Posterior vena cava (tissue), 2 donors: ENCODE measurements at places on chromosomes 16 and 17.

GRCh38 chr16:83995754-83996153 is 27.7 kb downstream of the NECAB2 start:
- DNase-seq, result no peak

GRCh38 chr17:3768341-3768740 is 32.6 kb downstream of the ITGAE start:
- no peak for DNase-seq

- no peak for DNase-seq
These were observed 4.1 kb downstream of the BAIAP2 start for GRCh38 chr17:81039096-81039495.

DNA sequence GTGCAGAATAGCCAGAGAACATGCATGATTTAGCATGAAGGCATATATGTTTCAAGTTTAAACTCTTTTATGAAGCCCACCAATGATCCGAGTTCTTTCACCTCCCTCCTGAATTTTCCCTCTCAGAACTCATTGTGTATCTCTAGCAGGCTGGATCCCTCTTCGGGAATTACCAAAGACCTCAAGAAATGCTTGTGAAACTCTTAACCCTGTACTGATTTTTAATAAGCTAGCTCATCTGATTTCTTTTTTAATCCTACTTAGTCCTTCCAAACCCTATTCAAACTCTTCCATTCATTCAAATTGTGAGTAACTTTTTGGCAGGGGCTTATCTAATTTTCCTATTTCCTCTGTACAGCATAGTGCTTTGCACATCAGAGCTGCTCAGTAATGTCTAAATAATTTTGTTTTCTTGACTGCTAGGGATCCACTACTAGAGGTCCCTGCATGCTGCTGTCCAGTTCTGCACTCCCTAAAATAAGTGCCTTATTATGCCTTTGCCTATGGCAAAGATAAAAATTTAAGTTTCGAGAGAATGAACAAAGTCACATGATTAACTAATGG is 723.8 kb downstream of the CDH11 start:
- DNase-seq, result no peak

DNA sequence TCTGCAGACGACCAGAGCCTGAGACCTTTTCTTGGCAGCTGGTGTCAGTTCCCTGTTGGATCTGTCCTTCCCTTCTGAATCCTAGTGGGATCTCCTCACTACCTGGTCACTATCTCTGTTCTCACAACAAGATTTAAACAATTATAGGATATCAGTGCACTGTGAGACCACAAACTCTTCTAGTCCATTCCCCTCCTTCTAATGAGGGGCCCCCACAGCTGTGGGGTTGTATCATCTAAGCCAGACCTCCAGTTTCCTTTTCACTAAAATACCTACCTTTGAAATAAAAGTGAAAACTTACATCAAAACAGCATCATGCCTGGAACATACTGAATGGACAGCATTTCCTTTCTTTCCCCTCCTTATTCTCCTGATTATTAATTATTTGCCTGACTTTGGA is 233.2 kb downstream of the PRKCA start:
- no peak for DNase-seq

DNA sequence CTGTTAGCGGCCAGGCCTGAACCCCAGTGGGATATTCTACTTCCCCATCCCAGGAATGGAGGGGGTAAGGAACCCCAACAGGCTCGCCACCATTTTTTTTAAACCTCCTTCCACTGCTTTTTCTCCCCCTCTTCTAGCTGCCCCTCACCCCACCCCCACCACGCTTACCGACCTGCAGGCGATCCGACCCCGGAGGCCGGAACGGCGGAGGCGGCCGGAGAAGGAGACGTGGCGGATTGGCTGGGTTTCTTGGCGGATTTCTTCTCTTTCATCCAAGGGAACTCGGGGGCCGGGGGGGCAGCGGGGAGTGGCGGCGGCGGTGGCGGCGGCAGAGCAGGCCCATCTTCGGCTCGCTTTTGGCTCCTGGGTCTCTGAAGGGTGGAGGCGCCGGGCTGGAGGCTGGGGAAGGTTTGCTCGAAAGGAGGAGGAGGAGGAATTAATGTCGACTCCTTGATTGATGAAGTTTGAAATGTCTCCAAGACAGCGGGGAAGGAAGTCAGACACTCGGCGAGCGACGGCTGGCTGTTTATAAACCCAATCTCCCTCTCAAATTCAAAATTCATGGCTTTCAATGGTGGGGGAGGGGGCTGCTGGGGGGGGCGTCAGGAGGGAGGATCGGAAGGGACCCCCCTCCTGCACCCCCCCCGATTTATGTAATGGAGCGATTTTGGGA is 424 bp downstream of the HOXB2 start:
- peak; percentile 97 for DNase-seq

DNA sequence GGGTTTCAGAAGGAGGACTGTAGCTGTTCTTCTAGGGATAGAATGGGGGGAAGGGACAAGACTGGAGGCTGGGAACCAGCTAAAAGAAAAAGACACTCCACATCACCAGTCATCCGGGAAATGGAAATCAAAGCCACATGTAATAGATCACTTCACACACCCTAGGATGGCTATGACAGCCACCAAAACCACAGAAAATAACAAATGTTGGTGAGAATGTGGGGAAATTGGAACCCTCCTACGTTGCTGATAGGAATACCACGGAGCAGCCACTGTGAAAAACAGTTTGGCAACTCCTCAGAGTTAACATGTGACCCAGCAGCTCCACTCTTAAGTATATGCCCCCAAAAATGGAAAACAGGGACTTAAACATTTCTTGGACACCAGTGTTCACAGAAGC is 2.3 kb downstream of the TLE7 start:
- DNase-seq, result no peak

- no peak for DNase-seq
These were observed 2.3 kb upstream of the CCL3 start for GRCh38 chr17:36092230-36092629.

- no peak for DNase-seq
These were observed 5.4 kb downstream of the RHBDF2 start for GRCh38 chr17:76495663-76496400.

DNA sequence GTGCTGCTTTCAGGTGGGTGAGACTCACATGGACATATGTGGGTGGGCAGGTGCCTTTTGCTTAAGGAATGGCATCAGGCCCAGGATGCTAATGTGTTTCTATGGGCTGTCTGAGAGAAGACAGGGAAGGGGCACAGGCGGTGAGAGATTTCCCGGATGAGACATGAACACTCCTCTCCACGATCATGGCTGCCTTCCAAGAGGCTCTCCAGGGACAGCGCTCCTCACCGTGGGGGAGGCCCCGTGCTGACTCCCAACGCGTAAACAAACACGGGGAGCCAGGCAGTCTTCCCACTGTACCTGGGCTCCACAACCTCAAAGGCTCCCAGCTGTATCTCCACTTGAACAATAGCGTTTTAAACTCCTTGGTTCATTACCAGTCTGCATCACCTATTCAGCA is 42.8 kb downstream of the CDK5R1 start:
- no peak for DNase-seq

DNA sequence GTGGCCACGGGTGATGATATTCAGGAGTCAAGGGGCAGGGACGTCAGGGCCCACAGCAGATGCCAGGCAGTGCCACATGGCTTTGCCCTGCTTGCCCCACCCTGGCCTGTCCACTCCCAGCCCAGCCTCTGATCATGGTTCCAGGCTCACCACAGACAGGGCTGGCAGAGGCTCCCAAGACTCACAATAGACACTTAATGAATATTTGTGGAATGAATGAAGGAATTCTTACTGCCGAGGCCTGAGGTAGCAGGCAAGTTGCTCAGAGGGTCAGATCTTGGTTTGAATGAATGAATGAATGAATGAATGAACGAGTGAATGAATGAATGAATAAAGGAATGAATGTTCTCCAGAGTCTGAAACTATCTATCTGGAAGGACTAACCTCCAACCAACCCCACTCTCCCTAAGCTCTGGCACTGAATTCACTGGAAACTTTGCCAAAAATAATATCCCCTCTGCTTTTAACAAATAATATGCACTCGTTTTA is 60.9 kb downstream of the RAI1 start:
- DNase-seq, result no peak

GRCh38 chr17:81581758-81582157 is 29.6 kb upstream of the FAAP100 start:
- DNase-seq, result no peak

DNA sequence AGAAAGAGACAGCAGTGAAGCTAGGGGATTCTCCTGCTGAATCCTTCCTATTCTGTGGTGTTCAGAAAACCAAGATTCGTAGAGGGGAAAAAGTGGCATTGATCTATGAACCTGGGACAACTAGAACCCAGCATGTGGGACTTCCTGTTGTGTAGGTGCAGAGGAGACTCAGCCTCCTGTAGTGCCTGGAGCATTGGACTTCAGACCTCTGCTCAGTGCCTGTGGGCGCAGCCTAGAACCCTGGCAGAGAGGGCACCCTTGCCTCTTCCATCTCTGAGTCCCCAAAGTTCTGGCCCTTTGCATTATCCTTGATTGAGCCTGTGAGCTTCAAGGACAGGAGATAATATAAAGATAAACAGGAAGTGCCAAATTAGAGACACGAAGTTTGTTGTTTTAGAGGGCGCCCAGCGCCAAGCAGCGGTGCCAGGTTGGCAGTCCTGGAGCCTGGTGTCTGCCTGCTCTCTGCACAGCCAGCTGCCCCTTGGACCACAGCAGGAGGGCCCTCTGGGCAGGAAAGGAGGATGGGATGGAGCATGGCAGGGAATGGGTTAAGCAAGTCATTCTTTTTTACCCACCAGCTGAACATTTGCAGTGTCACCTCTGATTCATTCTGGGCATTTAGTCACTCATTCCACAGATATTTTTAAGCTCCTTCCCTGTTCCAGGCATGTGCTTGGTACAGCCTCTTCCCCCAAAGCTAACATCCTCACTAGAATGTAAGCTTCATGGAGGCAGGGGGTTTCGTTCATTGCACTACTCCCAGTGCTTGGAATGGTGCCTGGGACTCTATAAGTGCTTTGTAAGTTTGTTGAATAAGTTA is 11.9 kb upstream of the SP6 start:
- DNase-seq, result no peak

GRCh38 chr16:24348545-24349290 is 92.6 kb downstream of the CACNG3 start:
- no peak for DNase-seq

- DNase-seq, result no peak
These were observed 197.5 kb downstream of the FTO start for GRCh38 chr16:53901408-53901807.

- DNase-seq, result peak; percentile 83
These were observed 54.2 kb downstream of the LDHD start for GRCh38 chr16:75062135-75062975.

GRCh38 chr17:9918804-9919352 is 13.8 kb upstream of the RCVRN start:
- no peak for DNase-seq

DNA sequence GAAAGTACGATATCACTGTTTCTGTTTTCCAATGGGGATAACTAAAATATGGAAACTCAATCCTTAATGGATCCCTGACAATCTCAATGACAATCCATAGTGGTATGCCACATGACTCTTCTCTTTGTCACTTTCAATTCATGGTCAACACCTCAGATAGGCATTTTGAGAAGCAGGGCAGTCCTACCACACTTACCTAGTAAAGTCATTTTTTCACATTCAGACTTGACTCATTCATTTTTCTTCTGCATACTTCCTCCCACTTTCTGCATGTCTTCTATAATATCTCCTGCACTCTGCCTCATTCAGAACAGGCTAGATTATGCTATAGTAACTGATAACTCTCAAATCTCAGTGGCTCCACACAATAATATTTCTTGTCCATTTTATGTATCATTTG is 117.5 kb downstream of the FTO start:
- DNase-seq, result no peak

DNA sequence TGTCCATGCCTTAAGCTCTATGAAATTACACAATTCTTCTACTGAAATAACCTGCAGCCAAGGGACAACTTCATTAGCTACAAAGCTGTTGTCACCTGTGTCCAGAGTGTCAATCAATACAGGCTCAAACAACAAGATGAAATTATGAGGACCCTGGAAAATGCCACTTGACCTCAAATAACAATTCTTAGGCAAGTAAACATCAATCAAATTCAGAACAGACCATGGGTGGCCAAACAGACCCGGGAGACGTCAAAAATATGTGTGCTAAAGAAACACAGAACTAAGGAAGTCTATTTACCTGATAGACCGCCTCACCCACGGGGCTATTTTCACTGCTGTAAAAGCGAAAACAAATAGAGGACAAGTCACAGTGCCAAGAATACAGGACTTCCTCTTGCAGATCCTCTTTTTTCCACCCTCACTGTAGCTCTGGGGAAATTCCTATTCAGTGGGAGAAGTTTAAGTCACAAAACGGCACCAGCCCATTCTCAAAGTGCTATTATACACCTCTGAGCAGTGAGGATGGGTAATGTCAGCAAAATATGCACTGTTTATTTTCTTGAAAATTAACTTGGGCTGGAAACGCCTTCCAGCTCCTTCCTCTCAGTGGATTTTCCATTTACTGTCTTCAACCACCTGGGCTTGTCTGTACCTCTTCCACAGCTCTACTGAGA is 2.7 kb downstream of the LITAF start:
- peak; percentile 1 for DNase-seq

- DNase-seq, result peak; percentile 93
These were observed at the start of gene TGFB1I1 for GRCh38 chr16:31471875-31472708. Gene TGFB1I1 (plus strand): TSS chr16:31472152. CDS start chr16:31472189, 37 bp downstream.

- DNase-seq, result no peak
These were observed 108.3 kb upstream of the CREBBP start for GRCh38 chr16:3988824-3989223.

DNA sequence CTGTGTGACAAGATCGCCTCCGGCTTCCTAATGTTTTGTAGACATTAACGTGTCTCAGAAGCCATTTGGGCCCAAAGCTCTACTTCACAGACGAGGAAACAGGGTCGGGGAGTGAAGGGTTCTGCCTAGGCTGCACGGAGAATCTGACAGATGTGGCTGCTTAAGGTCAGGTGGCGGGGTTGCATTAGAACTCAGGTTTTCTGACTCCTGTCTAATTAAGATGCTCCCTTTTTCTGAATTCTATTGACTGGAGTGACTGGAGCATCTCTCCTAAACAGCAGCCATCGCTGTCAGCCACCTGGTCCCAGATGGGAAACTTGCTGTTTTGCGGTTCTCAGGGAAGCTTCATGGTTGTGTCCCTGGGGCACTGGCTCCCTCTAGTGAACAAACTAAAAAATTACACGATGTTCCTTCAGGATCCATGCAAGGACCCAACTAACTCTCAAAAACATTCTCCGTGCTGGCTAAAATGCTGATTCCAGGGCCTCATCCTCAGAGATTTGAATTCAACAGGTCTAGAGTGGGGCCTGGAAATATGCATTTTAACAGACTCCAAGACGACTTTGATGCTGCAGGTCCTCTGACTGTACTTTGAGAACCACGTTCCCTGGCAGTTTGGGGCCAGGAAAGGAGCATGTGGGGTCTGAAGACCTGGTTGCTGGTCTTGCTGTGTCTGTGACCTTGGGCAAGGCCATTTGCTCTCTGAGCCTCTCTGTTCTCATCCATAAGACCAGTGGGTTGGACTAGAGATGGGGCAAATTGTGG is 117.4 kb downstream of the IRF8 start:
- peak; percentile 75 for DNase-seq
